ENCODE measurements at places on chromosomes 16 and 17.

DNA sequence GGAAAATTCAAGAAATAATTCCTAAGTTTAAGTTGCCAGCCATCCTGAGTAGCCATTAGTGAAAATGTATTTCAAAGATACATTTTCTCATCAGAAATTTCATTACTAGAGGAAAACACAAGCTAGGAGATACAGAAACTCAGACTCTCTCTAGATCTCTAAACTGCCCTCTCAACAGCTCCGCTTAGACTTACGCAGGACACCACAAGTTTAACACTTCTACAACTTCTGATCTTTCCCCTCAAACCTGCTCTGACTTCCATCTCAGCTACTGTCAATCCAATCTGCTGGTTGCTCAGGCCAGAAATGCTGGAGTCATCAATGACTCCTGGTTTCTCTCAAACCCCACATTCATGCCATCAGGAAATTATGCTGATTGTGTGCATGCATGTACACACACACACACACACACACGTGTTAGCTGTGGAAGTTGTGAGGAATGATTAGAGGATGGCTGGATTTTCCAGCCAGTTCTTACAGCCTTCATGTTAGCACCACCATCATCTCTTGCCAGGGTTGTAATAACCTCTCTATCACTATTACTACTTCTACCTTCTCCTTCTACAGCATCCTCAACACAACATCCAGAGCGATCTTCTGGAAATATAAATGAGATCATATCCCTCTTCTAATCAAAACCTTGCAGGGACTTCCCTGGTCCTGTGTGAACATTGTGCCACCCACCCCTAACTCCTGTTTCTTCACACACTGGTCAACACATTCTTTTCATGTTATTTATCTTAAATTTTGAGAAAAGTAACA lies 47.1 kb downstream of the COX10 start:
- DNase-seq = no peak

DNA sequence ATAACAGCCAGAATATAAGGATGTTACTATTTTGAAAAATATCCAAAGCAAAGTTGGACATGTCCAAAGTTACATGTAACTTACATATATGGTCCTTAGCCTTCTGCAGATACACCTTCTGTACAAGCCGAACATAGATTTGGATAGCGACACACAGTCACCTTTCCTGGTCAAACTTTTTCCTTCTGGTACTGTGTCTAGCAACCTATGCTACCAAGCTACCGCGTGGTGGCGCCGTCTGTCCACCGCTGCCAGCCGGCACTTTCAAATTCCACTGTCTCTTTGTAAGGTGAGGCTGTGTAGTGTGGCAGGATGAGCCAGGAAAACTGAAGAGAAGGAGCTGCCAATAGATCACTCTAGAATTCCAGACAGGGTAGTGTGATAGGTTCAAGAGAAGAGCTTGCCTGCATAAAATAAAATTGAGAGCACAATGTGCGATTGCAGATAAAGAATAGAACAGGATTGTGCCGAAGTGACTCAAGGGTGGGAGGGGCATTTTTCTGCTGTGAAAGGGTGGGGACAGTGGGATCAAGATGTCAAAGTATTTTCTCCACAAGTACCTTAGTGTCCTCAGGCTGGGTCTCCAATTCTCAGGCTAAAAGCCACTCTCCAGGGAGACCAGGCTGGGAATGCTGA lies 366.9 kb downstream of the SLC39A11 start:
- peak; percentile 56 for DNase-seq

DNA sequence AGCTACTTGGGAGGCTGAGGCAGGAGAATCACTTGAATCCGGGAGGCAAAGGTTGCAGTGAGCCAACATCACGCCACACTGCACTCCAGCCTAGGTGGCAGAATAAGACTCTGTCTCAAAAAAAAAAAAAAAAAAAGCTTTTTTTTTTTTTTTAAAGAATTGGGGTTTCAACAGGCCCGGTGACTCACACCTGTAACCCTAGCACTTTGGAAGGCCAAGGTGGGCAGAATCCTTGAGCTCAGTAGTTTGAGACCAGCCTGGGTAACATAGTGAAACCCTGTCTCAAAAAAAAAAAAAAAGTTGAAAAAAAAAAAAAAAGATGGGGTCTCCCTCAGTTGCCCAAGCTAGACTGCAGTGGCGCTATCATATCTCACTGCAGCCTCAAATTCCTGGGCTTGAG lies 6.6 kb upstream of the HEXIM2 start:
- no peak for DNase-seq

DNA sequence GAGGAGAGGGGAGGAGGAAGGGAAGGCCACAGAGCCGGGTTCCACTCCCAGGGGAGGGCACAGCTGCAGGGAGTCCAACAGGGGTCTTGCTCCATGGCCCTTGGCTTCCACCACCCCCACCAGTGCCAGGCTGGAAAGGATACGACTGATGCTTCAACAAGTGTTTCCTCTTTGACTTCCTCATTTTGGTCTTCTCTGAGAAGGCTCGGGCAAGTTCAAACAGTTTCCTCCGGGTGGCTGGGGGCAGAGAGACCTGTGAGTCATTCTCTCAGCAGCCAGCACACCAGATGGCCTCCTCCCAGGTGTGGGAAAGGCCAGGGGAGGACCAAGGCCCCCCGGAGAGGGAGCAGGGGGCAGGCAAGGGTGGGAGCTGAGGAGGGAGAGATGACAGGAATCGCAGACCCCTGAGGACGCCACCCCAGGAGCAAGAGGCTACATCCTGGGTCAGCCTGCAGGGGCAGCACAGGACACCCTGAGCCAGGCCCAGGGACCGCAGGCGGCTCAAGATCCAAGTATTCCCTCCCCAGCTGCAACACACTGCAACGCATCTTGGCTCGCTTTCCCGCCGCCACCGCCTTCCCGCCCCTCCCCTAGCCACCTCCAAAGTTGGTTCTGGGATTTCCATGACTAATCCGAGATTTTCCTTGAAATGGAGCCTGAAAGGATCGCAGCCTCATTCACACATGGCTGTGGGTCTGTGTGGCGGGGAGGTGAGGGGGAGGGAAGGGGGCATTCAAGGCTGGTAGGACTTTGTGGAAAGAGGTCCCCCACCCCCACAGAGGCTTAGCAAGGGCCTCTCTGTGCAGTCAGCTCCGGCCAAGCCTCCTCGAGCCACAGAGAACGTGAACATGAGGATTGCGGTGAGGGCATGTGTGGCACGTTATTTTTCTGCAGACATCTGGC lies 18.4 kb upstream of the MRPS23 start:
- peak; percentile 92 for DNase-seq

GRCh38 chr17:4987767-4988567 lies 492 bp upstream of the CAMTA2 start:
- no peak for DNase-seq

- peak; percentile 55 for DNase-seq
Measured at GRCh38 chr16:24670623-24671454, 58.6 kb upstream of the TNRC6A start.

DNA sequence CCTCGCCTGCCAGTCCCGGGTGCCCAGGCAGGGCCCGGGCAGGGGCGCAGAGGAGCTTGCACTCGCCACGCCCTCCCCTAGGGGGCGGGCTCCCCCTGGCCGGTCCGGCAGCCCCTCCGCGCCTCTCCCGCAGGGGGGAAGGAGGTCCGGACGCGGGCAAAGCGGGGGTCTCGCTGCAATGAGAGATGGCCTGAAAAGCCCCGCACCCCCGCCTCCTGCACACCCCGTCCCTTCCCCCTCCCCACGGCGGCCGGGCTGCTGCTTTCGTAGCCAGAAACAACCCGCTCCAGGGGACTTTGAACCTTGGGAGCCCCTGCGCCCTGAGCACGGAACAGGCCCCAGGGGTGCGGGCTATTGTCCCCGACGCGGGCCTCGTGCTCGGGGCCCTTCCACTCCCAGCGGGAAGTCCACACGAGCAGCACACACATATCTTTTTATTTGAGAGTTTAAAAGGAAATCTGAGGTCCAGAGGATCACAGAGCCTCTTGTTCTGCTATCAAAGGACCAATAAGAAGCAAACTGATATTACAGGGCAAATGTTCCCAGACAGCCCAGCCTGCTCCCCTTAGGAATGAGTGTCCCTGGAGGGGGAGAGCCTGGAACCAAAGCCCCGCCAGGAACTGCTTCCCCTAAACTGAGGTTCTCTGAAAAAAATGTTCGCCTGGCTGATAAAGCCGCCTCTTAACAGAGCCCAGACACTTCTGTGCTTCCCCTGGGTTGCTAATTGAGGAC lies 5.8 kb upstream of the CBX4 start:
- DNase-seq = no peak

DNA sequence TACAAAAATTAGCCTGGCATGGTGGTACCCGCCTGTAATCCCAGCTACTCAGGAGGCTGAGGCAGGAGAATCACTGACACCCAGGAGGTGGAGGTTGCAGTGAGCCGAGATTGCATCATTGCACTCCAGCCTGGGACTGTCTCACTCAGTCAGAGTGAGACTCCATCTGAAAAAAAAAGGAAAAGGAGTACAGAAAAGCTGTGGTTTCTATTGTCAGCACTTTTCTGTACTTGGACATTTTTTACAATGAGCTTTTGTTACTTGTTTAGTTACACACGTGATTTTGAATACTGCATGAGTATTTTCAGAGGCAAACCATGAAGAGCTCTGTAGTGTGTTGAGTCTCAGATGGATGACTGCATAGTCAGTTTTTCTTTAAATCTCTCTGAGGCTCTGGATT lies 26.3 kb downstream of the ZC3H18 start:
- DNase-seq = peak; percentile 22

DNA sequence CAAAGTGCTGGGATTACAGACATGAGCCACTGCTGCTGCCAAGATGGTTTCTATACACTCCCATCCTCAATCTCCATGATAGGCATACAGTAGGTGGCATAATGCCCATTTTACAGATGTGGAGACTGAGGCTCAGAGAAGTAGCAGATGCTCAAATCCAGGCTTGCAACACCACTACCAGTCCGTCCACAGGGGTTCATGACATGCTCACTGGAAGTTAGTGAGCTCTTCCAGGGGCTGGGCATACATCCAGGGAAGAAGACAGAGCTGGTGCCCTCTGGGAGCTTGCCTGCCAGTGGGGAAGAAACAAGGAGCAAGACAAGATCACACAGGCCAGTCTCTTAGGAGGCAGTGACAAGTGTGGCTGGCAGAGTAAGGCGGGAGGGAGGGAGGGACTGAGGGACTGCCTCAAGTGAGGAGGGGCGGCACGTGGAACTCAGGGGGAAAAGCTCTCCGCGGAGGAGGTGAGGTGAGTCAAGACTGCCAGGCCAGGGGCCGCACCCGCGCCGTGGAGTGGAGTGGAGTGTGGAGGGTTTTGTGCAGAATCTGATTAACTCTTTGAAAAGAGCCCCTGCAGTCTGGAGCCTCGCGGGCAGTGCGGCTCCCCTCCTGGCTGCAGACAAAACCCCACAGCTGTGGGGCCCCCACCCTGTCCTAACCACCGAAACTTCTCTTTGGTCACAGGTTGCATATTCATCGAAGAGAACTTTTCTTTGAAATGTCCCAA lies 27.9 kb downstream of the SREBF1 start:
- DNase-seq = peak; percentile 56

GRCh38 chr16:85602402-85603202 lies 10.5 kb upstream of the GSE1 start:
- no peak for DNase-seq

DNA sequence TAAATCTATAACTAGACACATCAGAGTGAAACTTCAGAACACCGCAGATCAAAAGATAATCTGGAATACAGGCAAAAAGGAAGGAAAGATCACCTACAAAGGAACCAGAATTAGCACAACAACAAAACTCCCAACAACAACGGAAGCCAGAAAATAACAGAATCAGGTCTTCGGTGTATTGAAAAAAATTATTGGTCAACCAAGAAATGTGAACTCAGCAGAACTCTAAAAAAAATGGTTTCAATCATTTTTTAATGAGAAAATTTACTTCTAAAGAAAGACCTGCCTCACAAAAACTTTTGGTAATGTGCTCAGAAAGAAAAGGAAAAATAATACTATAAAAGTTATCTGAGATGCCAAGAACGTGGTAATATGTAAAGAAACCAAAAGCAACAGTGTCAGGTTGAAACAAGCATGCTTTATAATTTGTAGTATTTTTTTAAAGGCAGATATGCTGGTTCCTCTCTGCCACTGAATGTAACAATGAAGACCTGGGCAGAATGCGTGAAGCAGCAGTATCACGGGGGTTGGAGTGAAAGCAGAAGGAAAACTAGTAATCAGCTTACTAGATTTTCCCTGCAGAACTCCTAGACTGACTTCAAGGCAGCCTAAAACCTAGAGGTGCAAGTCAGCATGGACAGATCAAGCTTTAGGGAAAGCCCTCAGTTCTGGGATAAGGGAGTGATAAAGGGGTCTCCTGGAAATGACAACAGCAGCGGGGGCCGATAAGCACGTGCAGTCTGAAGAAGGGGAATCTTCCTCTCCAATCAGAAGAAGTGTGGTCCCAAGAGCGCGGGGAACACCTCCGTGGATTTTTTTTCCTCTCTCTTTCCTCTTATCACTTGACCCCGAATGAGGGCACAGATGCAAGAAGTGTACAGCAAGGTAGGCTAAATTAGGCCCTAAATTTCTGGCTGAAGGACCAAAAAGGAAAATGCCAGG lies 80.9 kb upstream of the TEKT1 start:
- DNase-seq = no peak

GRCh38 chr17:81673561-81674258 lies 7.2 kb downstream of the CCDC137 start:
- DNase-seq = no peak

GRCh38 chr17:69246726-69247375 lies 18.2 kb upstream of the ABCA10 start:
- peak; percentile 24 for DNase-seq

- no peak for DNase-seq
Measured at GRCh38 chr16:14339694-14340093, 268.6 kb downstream of the MRTFB start.

DNA sequence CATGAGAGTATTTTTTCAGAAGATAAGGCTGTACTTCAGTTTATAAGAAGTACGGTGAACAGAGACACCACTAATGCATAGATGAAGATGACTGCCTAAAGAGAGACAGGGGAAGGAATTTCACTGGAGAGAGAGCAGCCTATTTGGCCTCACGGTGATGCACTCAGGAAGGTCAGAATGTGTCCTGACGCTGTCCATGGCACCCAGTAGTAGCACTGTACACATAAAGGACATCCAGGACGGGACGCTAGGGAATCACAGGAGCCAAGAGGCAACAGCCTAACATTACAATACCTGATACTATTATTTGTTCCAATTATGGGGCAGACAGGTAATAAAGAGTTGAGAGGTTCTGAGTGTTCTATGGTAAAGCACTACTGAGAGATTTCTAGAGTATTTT lies 24.9 kb upstream of the LRRC37A start:
- DNase-seq = no peak

DNA sequence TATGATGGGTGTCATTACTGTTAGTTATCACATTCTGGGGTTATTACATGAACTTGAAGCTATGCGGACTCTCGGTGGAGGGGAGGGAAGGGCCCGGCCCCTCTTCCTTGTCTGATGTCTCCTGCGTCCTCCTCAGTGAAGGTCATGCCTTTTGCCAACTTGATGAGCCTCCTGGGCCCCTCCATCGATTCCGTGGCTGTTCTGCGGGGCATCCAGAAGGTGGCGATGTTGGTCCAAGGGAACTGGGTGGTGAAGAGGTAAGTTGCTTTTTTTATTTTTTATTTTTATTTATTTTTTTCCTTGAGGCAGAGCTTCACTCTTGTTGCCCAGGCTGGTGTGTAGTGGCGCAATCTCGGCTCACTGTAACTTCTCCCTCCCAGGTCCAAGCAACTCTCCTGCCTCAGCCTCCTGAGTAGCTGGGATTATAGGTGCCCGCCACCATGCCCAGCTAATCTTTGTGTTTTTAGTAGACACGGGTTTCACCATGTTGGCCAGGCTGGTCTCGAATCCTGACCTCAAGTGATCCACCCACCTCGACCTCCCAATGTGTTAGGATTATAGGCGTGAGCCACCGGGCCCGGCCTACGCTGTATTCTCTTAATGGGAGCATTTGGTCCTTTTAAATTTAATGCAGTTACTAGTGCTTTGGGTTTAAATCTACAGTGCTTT lies 21.6 kb downstream of the POLR3E start:
- DNase-seq = peak; percentile 28

Measured in mammary epithelial cell (primary cell).